Muscle of arm (tissue), 14 donors: ENCODE measurements at places on chromosomes 2 and 18. TPM values are rescaled to one million over a fixed set of nuclear protein-coding genes. Genes with fewer than 3 reads are reported as not detected.

GRCh38 chr2:68741805-68742306 is 7.2 kb downstream of the ARHGAP25 start:
- no peak for DNase-seq

- peak; percentile 20 for DNase-seq
Observed at GRCh38 chr2:33433279-33434235, 42.9 kb upstream of the RASGRP3 start.

DNA sequence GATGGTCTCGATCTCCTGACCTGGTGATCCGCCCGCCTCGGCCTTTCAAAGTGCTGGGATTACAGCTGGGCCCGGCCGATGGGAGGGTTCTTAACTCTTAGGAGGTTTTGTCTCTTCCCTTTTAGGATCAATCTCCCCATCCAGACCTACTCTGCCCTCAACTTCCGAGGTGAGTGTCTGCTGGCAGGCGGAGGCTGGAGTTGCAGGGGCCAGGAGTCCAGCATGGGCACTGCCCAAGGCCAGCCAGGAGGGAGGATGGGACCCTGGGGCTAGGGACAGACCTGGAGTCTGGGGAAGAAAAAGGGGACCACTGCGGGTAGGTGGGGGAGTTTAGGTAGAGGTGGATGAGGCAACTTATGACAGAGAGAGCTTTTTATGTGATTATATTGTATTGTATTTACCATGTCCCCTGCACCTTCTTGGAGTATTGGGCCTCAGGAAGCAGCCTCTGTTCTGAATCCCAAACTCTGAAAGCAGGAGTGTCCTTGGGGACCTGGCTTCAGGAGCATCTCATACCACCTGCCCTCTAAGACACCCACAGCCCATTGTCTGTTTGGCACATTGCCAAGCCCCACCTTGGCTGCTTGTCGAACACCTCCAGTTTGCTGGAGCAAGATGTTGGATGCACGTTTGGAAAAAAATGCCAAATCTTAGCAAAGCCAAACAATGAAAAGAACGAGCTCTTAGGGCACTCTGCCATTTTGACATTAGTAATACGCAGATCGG is 5.6 kb downstream of the DES start:
- DNase-seq: no peak

DNA sequence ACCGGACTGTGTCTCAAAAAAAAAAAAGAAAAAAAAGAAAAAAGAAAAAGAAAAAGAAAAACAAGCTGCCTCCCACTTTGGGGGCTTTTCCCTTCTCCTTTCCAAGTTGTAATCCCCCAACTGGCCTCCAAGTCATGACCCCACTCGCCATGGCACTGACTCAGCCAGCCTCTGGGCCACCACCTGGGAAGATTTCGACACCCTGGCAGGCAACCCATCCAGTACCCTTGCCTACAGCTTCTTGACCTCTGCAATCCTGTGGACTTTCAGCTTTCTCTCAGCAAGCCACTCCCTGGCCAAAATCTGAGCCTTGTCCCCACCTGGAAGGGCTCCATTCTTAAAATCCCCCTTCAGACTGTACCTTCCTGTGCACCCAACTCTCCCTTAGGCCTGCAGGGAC is 22.3 kb upstream of the FOSL2 start:
- no peak for DNase-seq

GRCh38 chr2:130387071-130387400 is 31.2 kb downstream of the PTPN18 start:
- DNase-seq: no peak

DNA sequence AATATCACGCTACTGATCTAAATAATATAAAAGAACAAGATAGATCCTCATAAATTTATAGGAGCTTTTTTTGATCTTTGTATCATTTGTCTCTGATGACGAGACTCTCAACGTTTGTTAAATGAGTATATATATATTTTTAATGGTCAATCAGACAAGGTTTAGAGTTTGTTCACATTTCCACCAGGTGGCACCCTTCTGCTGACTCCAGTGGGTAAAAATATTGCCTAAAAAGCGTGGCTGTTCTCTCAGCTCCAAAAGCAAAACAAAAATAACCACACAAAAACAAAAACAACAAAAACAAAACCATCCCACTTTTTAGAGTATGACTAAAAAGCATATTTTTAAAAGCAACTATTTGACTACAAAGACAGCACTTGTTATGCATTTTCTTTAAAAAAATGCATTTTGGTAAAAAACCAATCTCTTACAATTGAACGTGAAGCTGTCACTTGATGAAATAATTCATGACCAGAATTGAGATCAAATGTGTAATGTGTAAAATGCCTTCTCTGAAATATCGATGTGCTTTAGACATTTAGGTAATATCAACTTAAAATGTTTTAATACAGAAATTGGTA is 723.2 kb downstream of the DPP10 start:
- peak; percentile 25 for DNase-seq

GRCh38 chr2:29010946-29011345 is 29.8 kb downstream of the TOGARAM2 start:
- peak; percentile 51 for DNase-seq

- no peak for DNase-seq
Observed at GRCh38 chr2:34892766-34893165, 1293.7 kb upstream of the FAM98A start.

GRCh38 chr2:36706021-36706876 is 9.7 kb downstream of the VIT start:
- DNase-seq: no peak

- no peak for DNase-seq
Observed at GRCh38 chr18:49273241-49273880, 187.1 kb downstream of the DYM start.

- DNase-seq: no peak
Observed at GRCh38 chr2:51231071-51231470, 199.1 kb upstream of the NRXN1 start.

GRCh38 chr18:62526098-62527025 is 3.5 kb downstream of the ZCCHC2 start:
- DNase-seq: peak; percentile 73

GRCh38 chr18:63997606-63998005 is 27.7 kb downstream of the SERPINB8 start:
- no peak for DNase-seq

- DNase-seq: peak; percentile 5
Observed at GRCh38 chr18:69128978-69129377, 271.7 kb upstream of the DOK6 start.

GRCh38 chr2:202627042-202627441 is 7.7 kb upstream of the FAM117B start:
- no peak for DNase-seq

GRCh38 chr18:74331404-74331803 is 15.8 kb downstream of the C18orf63 start:
- no peak for DNase-seq

DNA sequence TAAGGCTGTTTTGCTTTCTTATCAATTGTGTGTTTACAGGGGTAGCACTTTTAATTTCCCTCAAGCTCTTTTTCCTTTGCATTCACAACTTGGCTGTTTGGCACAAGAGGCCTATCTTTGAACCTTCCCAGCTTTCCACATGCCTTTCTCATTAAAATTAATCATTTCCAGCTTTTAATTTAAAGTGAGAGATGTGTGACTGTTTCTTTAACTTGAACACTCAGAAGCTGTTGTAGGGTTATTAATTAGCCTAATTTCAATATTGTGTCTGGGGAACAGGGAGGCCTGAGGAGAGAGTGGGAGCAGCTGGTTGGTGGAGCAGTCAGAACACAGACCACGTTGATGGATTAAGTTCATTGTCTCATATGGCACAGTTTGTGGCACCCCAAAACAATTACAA is 4.7 kb downstream of the ASB1 start:
- no peak for DNase-seq

- no peak for DNase-seq
Observed at GRCh38 chr2:180621941-180622918, 358.2 kb upstream of the UBE2E3 start.

GRCh38 chr2:6945087-6945813 is 28.0 kb downstream of the RNF144A start:
- no peak for DNase-seq

- DNase-seq: no peak
Observed at GRCh38 chr2:18490901-18491300, 69.6 kb downstream of the RDH14 start.

- no peak for DNase-seq
Observed at GRCh38 chr2:237864940-237865622, 5.7 kb downstream of the RAMP1 start.

- peak; percentile 73 for DNase-seq
Observed at GRCh38 chr2:38076152-38076709, 280 bp upstream of the CYP1B1 start.

- peak; percentile 53 for DNase-seq
Observed at GRCh38 chr2:7813541-7814292, 868.1 kb upstream of the ID2 start.

- no peak for DNase-seq
Observed at GRCh38 chr2:12014088-12014960, 267.9 kb downstream of the LPIN1 start.

DNA sequence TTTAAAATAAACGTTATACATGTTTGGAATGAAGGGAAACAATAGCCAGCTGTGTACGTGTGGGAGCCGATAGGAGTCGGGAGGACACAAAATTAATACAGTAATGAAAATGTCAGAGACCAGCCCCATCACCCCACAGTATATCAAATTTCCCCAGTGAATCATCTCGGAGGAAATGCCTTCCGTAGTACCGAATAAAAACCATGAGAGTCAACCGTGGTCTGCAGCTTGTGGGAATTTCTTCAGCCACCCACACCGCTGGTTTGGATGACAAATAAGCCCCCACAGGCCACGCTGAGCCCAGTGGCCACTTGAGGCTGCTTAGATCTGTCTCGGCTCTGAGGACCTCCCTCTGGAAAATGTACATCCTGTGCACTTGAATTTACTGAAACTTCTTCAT is 133.7 kb downstream of the COL6A3 start:
- no peak for DNase-seq

DNA sequence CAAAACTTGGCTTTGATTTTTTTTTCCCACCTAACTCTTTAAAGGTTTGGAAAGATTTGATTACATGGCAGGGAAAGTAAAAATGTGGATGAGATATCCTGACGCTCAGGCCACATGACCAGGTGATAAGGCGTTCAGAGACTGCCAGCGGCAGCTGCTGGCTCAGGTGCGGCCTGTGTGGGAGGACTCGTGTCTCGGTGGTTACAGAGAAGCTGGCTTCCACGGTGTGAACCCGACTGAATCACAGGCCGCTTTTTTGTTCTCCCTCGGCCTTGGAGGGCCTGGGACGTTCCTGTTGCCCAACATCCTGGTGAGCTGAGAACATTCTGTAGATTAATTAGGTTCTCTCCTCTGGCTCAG is 124.2 kb upstream of the ZNF516 start:
- no peak for DNase-seq

GRCh38 chr2:235541838-235542549 is 48.2 kb downstream of the AGAP1 start:
- no peak for DNase-seq

DNA sequence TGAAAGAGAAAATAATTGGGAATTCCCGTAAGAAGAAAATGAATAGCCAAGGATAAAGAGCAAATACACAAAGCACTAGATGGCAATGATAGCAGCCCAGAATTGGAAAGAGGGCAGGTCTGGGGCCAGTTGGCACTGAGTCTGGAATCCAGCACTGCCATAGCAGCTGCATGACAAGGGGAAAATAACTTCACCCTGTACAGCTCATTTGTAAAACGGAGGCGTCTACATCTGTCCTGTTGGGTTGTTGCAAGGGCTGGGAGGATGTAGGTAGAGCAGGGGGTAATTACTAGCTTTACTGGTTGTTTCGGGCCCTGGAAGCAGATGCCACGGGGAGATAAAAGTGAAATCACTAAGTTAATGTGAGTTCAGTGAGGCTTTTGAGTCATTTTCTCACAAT is 110.0 kb upstream of the RASGRP3 start:
- peak; percentile 51 for DNase-seq

- DNase-seq: no peak
Observed at GRCh38 chr2:105297216-105297615, 32.3 kb downstream of the TGFBRAP1 start.

DNA sequence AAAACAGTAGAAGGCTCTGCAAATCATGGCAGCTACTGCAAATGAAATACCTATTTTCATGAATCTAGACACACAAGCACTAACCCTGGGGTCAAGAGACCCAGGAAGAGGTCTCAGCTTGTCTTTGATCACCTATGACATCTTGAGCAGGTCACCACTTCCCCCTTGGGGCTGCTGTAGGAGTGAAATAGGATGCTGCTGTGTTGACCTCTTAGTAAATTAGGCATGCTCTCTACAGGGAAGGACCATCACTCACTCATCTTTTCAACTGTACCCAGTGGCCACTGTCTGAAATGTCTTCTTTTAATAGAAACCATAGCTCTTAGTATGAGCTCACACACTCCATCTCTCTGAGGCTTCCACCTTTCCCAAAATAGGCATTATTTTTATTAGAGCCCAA is 83.8 kb downstream of the NCK2 start:
- no peak for DNase-seq

DNA sequence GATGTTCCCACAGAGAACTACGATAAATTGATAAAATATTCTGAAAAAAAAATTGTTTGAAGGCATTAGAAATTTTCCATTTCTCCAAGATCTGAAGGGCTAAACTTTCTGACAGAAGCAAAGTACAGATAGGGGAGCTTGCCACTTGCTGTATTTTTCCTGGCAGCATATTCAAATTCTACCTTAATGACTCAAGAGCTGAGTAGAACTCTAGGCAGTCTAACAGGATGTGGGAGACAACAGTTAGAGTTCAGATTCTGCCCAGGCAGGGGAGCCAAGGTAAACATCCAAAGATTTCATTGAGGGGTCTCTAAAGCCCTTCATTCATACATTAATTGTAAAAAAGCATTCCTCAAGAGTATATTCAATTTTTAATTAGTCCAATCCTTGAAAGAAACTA is 46.0 kb upstream of the RIT2 start:
- DNase-seq: no peak

GRCh38 chr2:11163439-11164317 is 8.4 kb downstream of the SLC66A3 start:
- DNase-seq: no peak

DNA sequence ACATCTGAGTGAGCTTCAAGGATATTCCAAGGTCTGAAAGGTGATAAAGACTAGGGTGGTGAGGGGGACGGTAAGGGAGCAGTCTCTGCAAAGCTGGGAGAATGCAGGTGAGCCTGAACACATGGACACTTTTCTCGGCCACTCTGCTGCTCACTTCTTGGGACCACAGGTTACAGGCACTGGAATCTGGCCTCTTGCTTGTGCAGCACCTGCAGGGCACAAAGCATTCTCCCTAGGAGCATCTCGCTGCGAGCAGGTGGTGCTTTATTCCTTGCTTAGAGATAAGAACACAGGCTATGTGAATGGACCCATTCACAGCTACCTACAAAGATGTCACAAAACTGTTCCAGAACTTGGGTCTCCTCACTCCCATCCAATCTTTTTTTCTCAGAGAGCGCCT is 153.2 kb downstream of the DDX1 start:
- no peak for DNase-seq

The HOXD9 gene
- 5.9 TPM for polyA plus RNA-seq

The ADAM23 gene
- polyA plus RNA-seq: 10.6 TPM

The VSNL1 gene
- 6.7 TPM for polyA plus RNA-seq

The IL1RL2 gene
- not detected for polyA plus RNA-seq

The RIT2 gene
- polyA plus RNA-seq: not detected

The NEURL3 gene
- polyA plus RNA-seq: 0.25 TPM

The ANO7 gene
- polyA plus RNA-seq: 1.3 TPM

The MFSD2B gene
- polyA plus RNA-seq: 2.0 TPM

The C2orf78 gene
- not detected for polyA plus RNA-seq

The C2orf72 gene
- polyA plus RNA-seq: 0.47 TPM

The SFTPB gene
- 0.04 TPM for polyA plus RNA-seq

The DNAH7 gene
- polyA plus RNA-seq: 0.21 TPM

The DSC3 gene
- polyA plus RNA-seq: 1.3 TPM

The POTEF gene
- polyA plus RNA-seq: 0.07 TPM

The KYNU gene
- polyA plus RNA-seq: 1.2 TPM

The ALK gene
- polyA plus RNA-seq: 0.15 TPM

The EHBP1 gene
- 27.0 TPM for polyA plus RNA-seq

The RUFY4 gene
- polyA plus RNA-seq: 0.08 TPM

The DNAH6 gene
- 0.12 TPM for polyA plus RNA-seq

The KCNF1 gene
- 2.4 TPM for polyA plus RNA-seq
